ENCODE measurements at places on chromosomes 1 and 21. TPM values are rescaled to one million over a fixed set of nuclear protein-coding genes. Genes with fewer than 3 reads are reported as not detected.

Gene FNDC5
- 0.28 TPM for polyA plus RNA-seq

Gene TTC24
- polyA plus RNA-seq, result not detected

Gene SLC5A9
- 0.07 TPM for polyA plus RNA-seq

Gene PTPN22
- polyA plus RNA-seq, result 0.40 TPM

Gene ZFP69B
- polyA plus RNA-seq, result 5.2 TPM

Gene TTC34
- 0.08 TPM for polyA plus RNA-seq

Gene RNF207
- 1.3 TPM for polyA plus RNA-seq

Gene SPRR3
- not detected for polyA plus RNA-seq

Gene C1orf94
- polyA plus RNA-seq, result 4.3 TPM

Gene OR10Z1
- not detected for polyA plus RNA-seq

Gene DISC1
- polyA plus RNA-seq, result 2.1 TPM

Gene OR2T11
- not detected for polyA plus RNA-seq

Gene CFH
- polyA plus RNA-seq, result not detected

Gene FAM177B
- not detected for polyA plus RNA-seq

Gene DR1
- 20.9 TPM for polyA plus RNA-seq

Gene TRPM2
- 0.50 TPM for polyA plus RNA-seq

Gene KRTAP25-1
- not detected for polyA plus RNA-seq

Gene CCDC28B
- polyA plus RNA-seq, result 39.7 TPM

Gene RHCE
- polyA plus RNA-seq, result 0.38 TPM

Gene OR2T29
- not detected for polyA plus RNA-seq

Gene ACTA1
- polyA plus RNA-seq, result 13.0 TPM
